Stimulated activated CD4-positive, alpha-beta T cell treated with anti-CD3 and anti-CD28 coated beads, Interleukin-4, amount 100 ng/mL, for 4 hours (primary cell): ENCODE measurements at places on chromosomes 6 and 20.

- DNase-seq = no peak
These were observed 70.4 kb upstream of the SIRPA start for GRCh38 chr20:1824834-1825233.

GRCh38 chr6:136371959-136372358, 82.3 kb upstream of the BCLAF1 start:
- no peak for DNase-seq

GRCh38 chr6:161622779-161623178, 348.9 kb upstream of the AGPAT4 start:
- no peak for DNase-seq

- DNase-seq = no peak
These were observed 25.4 kb upstream of the GMNN start for GRCh38 chr6:24749297-24749696.

DNA sequence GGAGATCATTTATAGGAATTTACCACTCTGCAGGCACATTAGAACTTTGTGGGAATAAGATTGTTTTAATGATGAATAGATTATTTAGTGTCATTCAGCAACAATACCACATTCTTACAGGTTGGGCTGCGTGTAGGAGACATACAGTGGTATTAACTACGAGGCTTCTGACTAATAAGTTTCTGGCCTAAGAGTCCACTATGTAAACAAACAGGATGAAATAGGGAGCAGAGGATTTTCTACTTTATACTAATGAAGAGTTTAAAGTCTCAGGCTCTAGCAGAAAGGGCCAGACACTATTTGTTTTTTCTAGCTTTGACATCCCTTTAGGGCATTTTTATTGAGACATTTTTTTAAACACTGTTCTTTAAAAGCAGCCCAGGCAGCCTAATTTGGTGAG, 75.6 kb downstream of the SLC24A3 start:
- DNase-seq = no peak

DNA sequence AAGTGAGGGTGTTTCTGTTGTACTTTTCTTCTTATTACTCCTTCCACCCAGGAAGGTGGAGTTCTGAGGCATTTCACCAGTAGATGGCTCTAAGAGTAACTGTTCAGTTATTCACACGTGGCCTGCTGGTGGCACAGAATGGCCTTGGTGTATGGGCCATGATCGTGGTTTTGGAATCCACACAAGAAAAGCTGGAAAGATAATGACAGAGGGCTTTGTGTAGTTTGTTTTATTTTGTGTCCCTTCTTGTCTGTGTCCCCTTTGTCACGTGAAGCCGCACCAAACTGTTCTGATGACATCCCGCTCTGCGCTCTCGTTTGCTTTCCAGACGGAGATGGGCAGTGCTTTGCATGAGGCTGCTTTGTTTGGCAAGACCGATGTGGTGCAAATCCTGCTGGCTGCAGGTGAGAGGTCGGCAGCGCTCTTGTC, 93.4 kb downstream of the ANKS1A start:
- DNase-seq = no peak

- no peak for DNase-seq
These were observed 246.7 kb downstream of the DLL1 start for GRCh38 chr6:170043881-170044790.

- no peak for DNase-seq
These were observed 14.7 kb downstream of the DSE start for GRCh38 chr6:116385459-116385802.

DNA sequence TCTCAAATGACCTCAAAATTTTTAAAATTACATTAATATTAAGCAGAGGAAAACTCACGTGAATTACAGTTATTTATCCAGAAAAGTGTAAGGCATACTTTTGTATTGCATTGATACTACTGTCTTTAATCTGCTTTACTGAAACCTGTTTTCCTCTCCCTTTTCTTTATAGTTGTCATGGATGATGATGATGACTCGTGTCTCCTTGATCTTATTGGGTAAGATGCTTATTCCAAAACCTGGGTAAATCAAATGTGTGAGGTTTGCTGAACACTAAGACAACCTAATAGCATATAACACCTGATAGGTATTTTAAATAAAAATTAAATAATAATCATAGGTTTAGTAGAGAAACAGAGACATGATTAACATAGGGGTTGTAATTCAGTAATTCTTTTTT, 40.0 kb downstream of the BICRAL start:
- no peak for DNase-seq

DNA sequence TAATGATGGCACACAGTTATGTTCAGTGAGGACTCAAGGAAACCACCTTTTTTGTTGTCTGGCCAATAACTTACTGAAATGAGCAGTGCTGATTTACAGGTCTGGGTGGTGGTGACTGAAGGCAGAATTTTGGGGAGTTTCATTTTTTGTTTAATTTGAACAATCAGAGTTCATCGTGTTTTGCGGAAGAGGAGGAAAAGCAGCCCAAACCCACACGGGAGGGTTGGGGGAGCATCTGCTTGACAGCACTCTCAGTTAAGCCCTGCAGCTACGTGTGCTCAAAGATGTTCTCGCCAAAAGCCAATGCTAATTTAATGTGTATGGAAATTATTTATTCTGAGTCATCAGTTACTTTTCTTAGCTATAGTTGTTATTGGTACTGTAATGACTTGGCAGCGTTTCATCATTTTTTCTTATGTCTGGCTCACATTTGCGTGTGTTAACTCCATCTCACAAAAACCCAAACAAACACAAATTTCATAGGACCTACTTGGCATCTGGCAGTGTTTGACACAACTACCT, 89.2 kb downstream of the UST start:
- peak; percentile 6 for DNase-seq

- DNase-seq = no peak
These were observed 96.2 kb downstream of the JARID2 start for GRCh38 chr6:15342114-15342513.

DNA sequence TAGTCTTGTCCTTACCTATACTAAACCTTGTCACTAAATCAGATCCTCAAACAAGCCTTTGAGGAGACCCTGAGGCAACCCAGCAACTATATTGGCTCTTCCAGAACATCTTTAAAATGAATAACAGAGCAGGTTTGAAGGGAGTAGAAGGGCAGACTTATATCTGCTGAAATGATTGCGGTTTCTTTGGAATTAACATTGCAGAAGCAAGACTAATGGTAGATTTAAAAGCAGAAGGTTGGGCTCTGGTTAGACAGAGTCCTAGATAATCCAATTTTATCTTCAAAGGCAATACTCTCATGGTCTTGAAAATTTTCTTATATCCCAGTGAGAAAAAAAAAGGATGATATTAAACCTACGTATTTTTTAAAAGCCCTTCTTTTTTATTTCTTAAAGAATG, 19.1 kb downstream of the FHL5 start:
- DNase-seq = no peak

DNA sequence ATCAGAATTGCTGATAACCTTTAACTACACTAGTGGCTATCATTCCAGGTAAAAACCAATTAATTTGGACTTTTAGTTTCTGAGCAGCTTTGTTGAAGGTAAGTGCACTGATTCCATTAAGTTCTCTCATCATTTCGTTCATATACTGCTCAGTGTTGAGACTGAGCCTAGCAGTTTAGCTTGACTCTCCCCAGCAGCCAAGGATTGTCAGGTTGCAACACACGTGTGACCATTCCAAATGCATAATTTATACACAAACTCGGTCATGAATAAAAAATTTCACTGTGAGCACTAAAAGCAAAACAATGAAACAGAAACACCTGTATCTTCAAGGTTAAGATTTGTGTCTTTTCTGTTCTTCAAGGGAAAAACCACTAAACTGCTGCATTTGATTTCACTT, 8.9 kb downstream of the FERMT1 start:
- no peak for DNase-seq

DNA sequence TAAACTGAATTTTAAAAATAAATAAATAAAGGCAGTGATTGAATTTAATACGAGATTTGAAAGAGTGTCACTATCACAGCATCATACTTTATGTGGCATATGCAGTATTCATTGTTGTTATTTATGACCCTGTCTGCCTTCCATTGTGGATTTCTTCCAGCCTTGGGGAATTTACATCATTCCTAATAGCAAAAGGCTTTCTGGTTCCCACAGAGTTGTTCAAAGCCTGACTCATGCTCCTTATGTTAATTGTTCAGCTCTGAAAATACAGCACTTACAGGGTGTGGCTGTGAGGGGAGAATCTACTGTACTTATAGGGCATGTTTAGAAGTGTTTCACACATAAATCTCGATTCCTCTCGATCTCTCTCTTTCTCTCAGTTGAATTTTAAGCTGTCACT, 54.4 kb downstream of the JAG1 start:
- DNase-seq = no peak

DNA sequence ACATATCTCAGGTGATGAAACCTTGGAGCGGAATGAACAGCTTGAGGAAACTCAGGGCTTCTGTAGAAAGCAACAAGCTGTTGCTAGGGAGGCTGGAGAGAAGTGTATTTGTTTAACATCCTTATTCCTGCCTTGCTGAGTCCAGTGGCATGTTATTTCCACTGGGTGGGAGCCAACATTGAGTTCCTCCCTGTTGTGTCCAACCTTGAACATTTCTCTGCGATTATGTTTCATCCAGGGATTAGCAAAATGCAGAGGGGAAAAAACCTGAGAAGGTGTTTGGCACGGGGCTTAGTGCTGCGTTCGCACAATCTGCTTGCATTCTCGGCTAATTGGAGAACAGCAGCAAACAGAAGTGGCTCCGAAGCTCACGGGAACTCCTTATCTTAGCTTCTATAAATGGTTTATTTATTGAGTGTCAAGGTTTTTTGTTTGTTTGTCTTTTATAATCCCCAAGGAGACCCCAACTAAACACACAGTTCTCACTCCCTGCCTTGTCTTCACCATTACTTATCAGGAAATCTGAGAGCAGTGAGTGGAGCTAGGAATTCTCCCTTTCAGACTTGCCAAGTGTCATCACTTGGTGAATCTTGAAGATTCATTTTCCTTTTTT, 412.8 kb downstream of the CDC5L start:
- no peak for DNase-seq

GRCh38 chr6:3579652-3580175, 122.9 kb upstream of the SLC22A23 start:
- DNase-seq = no peak

- no peak for DNase-seq
These were observed 227.1 kb downstream of the HACE1 start for GRCh38 chr6:104632588-104632987.

- DNase-seq = no peak
These were observed 22.5 kb downstream of the HLA-G start for GRCh38 chr6:29850011-29850553.

GRCh38 chr6:149919834-149920225, 3.1 kb downstream of the RAET1G start:
- DNase-seq = no peak

DNA sequence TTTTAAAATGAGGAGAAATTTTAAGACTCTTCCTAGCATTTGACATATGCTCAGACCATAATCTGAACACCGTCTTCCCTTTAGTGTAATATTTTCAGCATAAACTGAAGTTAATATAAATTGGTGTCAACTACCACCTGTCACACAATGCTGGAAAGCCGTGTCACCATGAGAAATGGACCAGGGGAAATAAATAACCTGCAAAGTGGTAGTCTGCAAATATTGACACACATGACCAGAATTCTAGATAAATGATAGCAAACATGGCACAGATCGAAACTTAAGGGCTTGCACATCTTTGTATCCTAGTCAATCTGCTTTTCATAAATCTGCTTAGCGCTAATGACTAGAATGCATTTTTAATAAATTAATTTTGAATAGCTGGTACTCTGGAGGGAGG, 191.9 kb downstream of the CD83 start:
- DNase-seq = no peak

GRCh38 chr20:34549291-34549928, 9.1 kb upstream of the MAP1LC3A start:
- DNase-seq = no peak

DNA sequence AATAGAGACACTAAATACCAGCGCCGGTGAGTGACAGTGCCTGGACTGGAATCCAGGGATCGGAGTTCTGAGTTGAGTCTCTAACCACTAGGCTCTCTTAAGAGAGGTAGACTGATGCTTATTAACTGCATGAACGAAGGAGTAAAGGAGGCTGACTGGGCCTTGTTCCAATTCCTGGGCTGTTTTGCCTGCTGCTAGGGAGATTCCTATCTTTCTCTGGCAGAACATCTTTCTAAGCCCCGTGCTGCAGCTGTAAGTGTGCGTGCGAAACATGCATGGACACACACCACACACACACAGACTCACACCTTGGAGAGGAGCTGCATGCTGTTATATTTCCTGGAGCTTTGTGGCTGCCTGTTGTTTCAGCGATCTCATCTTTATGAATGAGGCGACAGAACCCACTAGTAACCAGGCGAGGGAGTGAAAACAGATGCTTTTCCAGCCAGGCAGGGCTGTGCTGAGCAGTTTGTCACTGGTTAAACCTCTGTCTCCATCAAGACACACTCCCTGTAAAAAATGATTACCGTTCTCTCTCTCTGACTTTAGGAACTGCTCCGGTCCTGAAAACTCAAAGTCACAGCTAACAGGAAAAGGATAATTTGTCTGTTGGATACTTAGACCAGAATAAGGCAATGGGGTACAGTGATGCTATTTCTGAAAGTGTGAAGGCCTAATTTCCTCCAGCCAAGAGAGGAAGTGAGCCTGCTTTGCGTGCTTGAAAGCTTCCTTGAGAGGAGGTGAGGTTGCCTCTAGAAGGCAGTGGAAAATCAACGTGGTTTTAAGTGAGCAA, 157.4 kb upstream of the ZNF217 start:
- DNase-seq = peak; percentile 42

- no peak for DNase-seq
These were observed 7.2 kb upstream of the SDCBP2 start for GRCh38 chr20:1335961-1336698.

- no peak for DNase-seq
These were observed 24.5 kb downstream of the TXNDC5 start for GRCh38 chr6:7886132-7886531.

DNA sequence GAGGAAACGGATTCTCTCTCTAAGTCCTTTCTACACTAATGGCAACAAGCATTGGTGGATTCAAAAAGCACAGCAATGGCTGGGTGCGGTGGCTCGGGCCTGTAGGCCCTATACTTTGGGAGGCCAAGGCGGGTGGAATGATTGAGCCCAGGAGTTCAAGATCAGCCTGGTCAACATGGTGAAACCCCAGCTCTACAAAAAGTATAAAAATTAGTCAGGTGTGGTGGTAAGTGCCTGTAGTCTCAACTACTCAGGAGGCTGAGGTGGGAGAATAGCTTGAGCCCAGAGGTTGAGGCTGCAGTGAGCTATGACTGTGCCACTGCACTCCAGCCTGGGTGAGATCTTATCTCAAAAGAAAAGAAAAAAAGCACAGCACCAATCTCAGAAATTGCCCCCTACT, 19.3 kb downstream of the PAQR8 start:
- no peak for DNase-seq

DNA sequence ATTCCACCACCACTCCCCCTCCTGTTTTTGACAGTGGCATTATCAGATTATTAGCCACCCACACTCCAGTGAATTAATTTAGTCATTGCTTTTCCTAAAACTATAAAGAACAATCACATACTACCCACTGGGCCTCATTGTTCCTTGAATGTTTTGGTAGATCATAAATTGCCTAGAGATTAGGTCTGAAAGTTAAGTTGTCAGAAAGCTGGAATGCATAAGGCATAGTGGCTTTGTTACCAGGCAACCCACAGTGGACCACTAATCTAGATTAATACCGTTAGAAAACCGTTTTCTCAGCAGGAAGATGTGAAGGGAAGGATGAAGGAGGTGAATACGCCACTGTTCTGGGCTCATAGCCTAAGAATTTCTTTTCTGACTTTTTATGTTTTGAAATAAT, 75.6 kb downstream of the SAMD3 start:
- DNase-seq = no peak
